ENCODE measurements at places on chromosomes 7 and 10.

- DNase-seq: no peak
Observed at GRCh38 chr10:12691596-12691995, 309.9 kb downstream of the CCDC3 start.

- no peak for DNase-seq
Observed at GRCh38 chr10:14093730-14094484, 236.8 kb downstream of the FRMD4A start.

GRCh38 chr7:54774785-54775740, 16.1 kb upstream of the SEC61G start:
- no peak for DNase-seq

DNA sequence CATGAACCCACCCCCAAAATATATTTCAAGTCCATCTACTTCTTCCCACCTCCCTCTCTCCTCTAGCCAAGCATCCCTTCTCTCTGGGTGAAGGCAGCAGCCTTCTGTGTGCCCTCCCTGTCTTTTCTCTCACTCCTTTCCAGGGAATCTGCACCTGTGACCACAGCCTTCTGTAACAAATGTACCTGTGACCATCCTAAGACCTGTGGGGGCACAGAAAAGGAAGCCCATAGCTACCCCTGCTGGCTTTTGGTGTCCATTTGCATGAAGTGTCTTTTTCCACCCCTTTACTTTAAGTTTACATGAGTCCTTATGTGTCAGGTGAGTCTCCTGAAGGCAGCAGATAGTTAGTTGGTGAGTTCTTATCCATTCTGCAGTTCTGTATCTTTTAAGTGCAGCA, 2.0 kb upstream of the TBXAS1 start:
- DNase-seq: no peak

DNA sequence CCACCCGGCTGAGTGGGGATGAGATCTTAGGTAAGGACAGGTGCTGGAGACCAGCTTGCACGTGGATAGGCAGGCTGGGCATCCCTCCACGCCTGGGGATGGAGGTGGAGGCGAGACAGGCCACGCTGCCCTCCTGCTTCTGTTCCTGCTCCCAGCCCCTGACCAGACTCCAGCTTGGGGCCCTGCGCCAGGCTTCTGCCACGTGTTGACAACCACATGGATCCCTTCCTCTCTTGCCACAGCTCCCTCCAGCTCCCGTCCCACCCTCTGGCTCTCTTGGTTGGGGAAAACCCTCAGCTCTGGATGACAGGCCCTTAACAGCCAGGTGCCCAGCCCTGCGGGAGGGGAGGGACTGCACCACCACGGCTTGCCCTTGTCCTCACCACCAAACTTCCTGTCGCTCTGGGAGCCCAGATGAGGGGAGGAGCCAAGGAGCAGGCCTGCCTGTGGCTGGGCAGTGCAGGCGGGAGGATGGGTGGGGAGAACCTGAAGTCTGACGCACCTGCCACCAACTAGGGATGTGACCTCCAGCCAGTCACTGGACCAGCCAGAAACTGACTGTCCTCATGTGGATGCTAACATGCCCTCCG, 36.0 kb downstream of the KCNH2 start:
- no peak for DNase-seq

- DNase-seq: no peak
Observed at GRCh38 chr7:20329389-20330238, 1.1 kb upstream of the ITGB8 start.

DNA sequence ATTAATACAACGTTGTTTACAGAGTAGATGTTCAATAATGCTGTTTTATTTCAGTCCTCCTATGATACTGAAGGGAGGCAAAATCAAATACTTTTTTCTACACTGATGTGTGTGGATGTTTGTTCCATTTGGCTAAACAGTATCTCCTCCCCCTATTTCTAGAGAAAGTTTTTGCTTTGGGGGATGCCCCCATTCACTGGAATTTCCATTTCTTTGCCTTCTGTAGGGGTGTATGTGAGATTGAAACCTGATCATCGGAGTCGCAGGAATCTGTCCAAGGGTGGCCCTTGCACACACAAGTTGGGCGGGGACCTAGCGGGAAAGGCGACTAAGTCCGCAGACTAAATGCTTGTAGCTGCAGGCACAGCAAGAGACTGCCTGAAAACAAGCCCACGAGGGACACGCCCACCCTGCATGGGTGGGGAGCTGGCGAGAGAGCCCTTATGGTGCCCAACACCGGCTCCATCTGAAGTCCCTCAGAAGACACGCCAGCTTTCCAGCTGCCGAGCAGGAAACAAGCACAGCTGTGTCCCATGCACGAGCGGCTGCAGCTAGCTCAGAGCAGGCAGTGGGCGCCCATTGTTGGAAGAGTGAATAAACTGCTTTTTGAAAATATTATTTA, 58.0 kb downstream of the ESYT2 start:
- DNase-seq: no peak

DNA sequence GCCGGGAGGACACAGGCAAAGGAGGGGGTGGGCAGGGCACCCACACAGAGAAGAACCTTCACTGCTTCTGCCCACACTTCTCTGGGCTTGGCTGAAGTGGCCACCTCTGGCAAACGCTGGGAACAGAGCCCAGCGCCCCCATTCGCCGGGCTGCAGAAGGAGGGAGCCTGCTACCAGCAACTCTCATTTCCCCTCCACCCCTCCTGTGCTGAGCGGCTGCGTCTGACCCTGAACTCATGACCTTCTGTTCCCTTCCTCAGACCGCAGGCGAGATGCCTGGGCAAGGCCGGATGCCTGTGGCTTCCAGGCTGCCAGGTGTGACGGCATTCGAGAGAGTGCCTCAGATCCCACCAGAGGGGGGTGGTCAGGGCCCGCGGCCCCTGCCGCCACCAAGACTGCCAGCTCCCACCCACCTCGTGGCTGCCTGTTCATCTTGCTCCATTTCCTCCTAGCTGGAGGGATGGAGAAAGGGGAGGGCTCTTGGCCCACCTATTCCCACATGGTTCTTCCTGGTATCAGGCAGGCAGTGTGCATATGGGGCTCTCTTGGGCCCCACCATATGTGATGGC, 19.8 kb downstream of the DNAJB12 start:
- DNase-seq: peak; percentile 64

DNA sequence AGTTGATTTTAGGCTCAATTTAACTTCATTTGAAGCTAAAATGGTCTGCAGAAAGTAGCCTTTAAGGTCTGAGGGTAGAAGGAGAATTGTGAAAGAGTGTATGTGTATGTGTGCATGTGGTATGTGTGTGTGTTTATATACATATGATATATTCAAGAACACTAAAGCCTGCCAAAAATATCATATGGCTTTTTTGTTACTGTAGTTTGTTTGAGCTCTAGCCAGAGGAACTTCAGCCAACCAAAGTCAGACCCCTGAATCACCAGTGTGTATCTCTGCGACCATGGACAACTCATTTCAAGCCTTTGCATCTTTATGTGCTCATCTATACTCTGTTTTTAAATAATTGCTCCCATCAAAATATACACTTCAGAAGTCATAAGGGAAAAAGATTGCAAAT, 58.4 kb upstream of the HDAC9 start:
- no peak for DNase-seq

- DNase-seq: no peak
Observed at GRCh38 chr7:140390466-140391190, 7.7 kb downstream of the SLC37A3 start.

- DNase-seq: no peak
Observed at GRCh38 chr7:2785071-2785500, 59.0 kb downstream of the GNA12 start.

- DNase-seq: no peak
Observed at GRCh38 chr7:112414855-112415490, 35.3 kb upstream of the IFRD1 start.

GRCh38 chr10:114879093-114879492, 57.5 kb downstream of the FHIP2A start:
- DNase-seq: no peak

GRCh38 chr7:135192914-135193536, 18.3 kb downstream of the WDR91 start:
- DNase-seq: no peak

DNA sequence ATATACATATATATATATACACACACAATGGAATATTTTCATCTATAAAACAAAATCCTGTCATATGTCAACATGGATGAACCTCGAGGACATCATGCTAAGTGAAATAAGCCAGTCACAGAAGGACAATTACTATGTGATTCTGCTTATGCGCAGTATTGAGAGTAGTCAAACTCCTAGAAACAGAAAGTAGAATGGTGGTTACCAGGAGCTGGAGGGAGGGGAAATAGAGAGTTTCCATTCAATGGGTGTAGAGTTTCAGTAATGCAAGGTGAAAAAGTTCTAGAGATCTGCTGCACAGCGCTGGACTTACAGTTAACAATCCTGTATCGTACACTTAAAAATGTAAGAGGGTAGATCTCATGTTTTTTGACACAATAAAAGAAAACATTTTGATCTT, 181.9 kb downstream of the CDCA7L start:
- no peak for DNase-seq

- no peak for DNase-seq
Observed at GRCh38 chr7:111324228-111324627, 233.3 kb downstream of the LRRN3 start.

- DNase-seq: no peak
Observed at GRCh38 chr10:84415539-84416244, 87.3 kb downstream of the CCSER2 start.

DNA sequence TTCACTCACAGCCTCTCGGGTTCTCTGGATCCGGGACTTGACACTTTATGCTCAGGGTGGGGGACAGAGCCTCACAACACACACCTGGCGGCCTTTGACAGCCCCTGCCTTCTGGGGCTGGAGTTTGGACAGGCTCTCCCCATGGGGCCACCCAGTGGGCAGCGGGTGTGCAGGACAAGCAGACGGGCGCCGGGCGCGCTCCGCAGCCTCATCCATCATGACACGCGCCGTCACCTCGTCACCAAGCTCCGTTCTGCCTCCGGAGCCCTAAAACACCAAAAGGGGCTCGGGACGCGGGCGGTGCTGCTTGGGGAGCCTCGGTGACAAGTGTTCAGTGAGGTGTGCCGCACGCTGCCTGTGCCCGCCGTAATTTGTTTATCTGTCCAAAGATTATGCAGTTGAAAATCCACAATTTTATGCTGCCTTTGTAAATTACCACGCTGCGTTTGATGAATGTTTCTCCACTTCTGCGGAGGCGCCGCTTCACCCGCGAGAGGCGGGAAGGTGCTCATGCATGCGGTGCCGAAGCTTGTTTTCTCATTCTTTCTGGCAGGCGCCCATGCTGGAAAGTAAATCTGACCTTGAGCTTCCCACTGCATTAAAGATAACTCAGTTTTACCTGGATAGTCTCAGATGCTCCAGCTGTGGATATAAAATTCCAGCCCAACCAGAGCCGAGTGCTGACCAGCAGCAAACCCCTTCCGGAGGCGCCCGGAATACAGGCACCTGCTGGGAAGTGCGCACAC, 6.2 kb downstream of the NKX6-2 start:
- DNase-seq: no peak

DNA sequence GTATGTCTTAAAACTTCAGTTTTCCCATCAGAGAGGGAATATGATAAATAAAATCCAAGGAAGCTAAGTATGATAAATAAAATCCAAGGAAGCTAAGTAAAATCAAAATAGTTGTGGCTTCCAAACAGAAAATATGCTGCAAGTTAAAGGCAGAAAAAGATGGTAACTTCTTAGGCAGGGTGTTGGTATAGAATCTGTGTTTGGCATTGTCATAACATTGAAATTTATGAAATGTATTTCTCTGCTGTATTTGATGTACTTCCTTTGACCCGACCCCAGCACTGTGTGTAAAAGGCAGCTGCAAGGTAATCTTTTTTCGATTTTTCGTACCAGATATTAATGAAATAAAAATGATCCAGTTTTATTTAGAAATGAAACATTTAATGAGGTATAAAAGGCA, 537.2 kb downstream of the TFEC start:
- DNase-seq: no peak

GRCh38 chr7:101563943-101564777, 64.9 kb downstream of the MYL10 start:
- no peak for DNase-seq

GRCh38 chr7:4739528-4739992, 35.9 kb upstream of the AP5Z1 start:
- DNase-seq: no peak

DNA sequence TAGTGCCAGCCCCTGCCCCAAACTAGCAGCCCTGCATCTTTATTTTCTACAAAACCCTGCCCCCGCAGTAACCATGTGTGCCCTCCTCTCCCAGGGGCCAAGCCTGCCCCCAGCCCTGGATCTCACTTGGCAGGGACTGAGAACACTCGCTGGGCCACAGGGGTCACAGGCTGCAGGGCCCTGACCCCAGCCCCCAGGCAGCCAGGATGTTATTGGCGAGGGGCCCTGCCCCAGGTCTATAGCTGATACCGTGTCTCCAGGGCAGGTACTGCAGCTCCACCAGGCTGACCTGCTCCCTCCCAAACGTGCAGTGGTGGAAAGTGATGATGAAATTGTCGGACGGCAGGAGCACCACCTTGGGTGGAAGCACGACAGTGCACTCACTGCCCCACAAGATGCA, 35.9 kb upstream of the TUBB8 start:
- no peak for DNase-seq

DNA sequence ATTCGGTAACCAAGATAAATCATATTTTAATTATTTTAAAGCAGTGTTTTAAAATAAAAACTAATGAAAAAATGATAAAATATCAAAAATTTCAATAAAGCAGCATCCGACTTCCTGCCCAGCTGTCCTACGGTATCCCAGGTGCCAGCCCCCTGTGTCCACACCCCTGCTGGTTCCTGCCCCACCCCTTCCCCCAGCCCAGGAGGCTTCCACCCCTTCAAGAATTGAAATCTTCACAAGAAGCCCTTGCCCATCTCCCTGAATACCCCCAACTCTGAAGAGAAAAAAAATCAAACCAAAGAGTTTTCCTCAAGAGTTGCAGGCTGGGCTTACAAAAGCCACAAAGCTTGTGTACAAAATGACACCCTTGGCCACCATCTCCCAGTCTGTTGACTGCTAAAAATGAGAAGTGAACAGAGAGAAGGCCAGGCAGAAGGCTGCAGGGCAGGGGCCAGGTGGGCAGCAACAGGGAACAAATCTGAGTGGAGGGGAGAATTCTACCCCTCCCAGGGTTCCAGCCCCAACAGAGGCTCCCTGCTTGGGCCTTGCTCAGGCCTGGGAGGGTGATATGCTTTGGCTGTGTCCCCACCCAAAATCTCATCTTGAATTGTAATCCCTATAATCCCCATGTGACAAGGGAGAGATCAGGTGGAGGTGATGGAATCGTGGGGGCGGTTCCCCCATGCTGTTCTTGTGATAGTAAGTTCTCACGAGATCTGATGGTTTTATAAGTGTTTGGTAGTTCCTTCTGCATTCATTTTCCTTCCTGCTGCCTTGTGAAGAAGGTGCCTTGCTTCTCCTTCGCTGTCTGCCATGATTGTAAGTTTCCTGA, 14.5 kb downstream of the GPRIN2 start:
- no peak for DNase-seq

Data from activated CD4-positive, alpha-beta T cell treated with anti-CD3 and anti-CD28 coated beads, Interleukin-2, amount 50 U/mL, for 24 hours (primary cell).